ENCODE measurements at places on chromosomes 12 and 14. TPM values are rescaled to one million over a fixed set of nuclear protein-coding genes. Genes with fewer than 3 reads are reported as not detected.

- DNase-seq = no peak
These were observed 366.2 kb upstream of the KITLG start for GRCh38 chr12:88946372-88946997.

The C14orf132 gene
- 20.0 TPM for polyA plus RNA-seq

DNA sequence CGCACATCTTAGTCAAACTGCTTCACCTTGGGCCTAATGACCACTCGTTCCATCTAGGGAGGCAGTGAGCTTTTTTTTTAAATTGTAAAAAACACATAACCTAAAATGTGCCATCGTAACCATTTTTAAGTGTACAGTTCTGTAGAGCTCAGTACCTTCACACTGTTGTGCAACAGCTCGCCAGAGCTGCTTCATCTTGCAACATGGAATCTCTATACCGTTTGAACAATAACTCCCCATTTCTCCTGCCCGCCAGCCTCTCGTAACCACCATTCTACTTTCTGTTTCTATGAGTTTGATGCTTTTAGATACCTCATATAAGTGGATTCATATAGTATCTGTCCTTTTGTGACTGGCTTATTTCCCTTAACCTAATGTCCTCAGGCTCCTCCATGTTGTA lies 196.2 kb downstream of the CHST11 start:
- no peak for DNase-seq

The A2ML1 gene
- polyA plus RNA-seq = 0.13 TPM

The PRB2 gene
- polyA plus RNA-seq = 0.28 TPM

DNA sequence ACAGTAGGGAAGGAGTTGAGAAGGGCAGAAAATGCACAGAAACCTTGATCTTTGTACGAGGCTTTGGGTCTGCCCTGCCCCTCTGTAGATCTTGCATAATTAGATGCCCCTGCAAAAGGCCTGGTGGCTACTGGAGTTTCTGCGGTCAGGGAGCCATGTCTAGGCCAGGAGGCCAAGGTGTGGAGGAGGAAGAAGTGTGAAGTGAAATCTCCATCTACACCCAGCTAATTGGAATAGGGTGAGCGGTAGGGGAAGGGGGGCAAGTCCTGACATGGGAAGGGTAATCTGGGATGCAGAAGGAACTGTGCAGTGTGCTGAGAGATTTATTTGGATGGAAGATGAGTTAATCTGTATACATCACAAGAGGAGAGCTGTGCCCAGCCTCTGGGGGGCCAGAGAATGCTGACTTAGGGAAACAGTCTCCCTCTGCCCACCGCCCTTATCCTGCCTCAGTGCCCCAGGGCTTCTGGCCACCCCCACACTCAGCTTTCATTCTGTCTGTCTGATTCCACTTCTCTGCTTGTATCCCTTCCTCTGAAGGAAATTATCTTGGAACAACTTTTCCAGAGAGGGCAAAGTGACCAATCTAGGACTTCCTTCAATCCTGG lies 5.4 kb downstream of the CYP27B1 start:
- DNase-seq = no peak

GRCh38 chr12:101480849-101481248 lies 5.7 kb downstream of the SPIC start:
- DNase-seq = no peak

DNA sequence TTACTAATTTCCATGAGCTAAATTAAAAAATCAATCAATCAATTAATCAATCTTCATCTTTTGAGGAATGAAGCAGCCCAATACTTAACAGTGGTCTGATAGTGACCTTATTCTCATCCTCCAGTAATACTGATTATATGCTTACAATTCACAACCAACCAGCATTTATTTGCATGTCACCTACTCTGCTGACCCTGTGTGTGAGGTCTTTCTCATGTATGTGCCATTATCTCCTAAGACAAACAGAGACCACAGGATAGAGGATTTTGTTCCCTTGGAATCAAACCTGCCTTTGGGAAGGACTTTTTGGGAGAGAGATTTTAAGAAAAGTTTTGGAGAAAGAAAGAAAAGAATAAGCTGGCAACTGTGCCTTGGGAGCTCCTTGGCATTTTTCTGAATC lies 197.2 kb downstream of the NRXN3 start:
- DNase-seq = no peak

- no peak for DNase-seq
These were observed 43.1 kb upstream of the ABCC9 start for GRCh38 chr12:21984375-21984774.

The TAOK3 gene
- 44.7 TPM for polyA plus RNA-seq

The OAS2 gene
- polyA plus RNA-seq = 2.9 TPM

The TMPRSS12 gene
- 0.01 TPM for polyA plus RNA-seq

GRCh38 chr14:88551980-88552431 lies 2.8 kb downstream of the PTPN21 start:
- no peak for DNase-seq

The DIO3 gene
- polyA plus RNA-seq = 5.9 TPM

GRCh38 chr14:85959063-85959462 lies 429.1 kb downstream of the FLRT2 start:
- DNase-seq = no peak

The TMEM253 gene
- 62.3 TPM for polyA plus RNA-seq

- peak; percentile 61 for DNase-seq
These were observed 179.9 kb upstream of the ATF7IP start for GRCh38 chr12:14185427-14186192.

The HOXC13 gene
- polyA plus RNA-seq = not detected

DNA sequence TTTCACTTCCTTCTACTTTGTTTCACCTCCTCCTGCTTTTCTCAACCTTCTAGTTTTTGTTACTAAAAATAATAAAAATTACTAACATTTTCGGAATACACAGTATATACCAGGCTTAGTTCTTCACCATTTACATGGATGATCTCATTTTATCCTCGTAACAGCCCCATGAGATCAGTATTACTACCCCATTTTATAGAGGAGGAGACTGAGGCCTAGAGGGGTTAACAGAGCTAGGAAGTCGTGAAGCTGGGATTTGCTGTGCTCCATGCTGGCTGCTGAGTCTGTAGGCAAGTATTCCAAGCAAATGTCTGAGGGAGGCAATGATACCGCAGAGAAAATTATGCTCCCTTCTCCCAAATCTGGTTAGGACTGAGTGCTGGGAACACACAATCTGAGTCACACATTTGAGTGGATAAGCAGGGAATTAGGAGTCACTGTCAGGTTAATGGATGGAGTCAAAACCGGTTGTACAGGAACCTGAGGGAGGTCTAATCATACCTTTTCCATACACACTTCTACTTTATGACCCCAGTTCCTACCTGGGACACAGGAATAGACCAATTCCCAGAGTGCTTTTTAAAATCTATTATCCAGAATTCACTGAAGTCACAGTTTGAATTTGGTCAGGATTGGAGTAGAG lies 51.1 kb downstream of the ZFYVE26 start:
- DNase-seq = no peak

DNA sequence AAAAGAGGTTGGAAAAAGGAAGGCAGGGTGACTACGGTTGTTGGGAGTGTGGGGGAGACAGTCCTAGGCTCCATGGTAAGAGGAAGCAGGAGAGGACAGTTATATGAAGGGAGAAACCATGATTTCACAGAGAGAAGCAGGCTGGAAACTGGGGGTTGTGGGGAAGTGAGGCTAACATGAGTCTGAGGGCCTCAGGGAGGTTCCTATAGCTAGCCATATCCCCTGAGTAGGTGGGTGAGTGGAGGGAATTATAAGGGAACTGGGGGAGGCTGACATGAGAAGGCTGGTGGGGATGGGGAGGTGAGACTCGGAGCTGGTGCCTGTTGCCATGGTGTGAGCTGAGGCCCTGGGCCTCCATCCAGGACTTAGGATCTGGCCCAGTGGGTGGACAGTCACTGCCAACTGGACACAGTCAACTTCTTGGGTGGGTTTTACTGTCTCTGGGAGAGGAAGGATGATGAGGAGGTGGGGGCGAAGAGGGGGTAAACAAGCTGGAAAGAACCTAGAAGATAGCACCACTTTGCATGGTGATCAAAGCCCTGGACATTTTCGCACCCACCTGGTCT lies 1.4 kb downstream of the RNASE13 start:
- no peak for DNase-seq

The RNF212B gene
- polyA plus RNA-seq = 0.34 TPM

GRCh38 chr12:111664499-111664898 lies 21.3 kb downstream of the BRAP start:
- DNase-seq = no peak

The FZD10 gene
- polyA plus RNA-seq = 1.2 TPM

- peak; percentile 18 for DNase-seq
These were observed 686 bp downstream of the B4GALNT1 start for GRCh38 chr12:57632073-57632957.

The PTPRR gene
- 3.0 TPM for polyA plus RNA-seq

The ZNF140 gene
- polyA plus RNA-seq = 28.5 TPM

The ALG10 gene
- polyA plus RNA-seq = 6.7 TPM

DNA sequence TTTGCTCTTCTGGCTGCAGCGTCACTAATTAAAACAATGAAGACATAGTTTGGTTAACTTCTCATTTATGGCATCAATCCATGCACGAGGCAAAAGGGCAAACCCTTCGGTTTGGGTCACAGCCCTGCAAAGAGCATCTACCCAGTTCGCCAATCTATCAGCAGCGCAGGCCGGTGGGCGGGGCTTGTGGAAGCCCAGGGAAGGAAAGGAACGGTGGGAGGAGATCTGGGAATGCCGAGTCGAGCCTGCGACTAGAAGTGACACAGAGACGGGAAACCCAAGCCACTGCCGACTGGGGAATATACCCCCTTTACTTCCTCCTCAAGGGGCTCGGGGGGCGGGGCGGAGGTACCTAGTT lies 466 bp downstream of the KICS2 start:
- DNase-seq = peak; percentile 76

The KRT74 gene
- polyA plus RNA-seq = not detected

The GLIPR1L1 gene
- 0.27 TPM for polyA plus RNA-seq

The GLIPR1 gene
- 14.1 TPM for polyA plus RNA-seq

DNA sequence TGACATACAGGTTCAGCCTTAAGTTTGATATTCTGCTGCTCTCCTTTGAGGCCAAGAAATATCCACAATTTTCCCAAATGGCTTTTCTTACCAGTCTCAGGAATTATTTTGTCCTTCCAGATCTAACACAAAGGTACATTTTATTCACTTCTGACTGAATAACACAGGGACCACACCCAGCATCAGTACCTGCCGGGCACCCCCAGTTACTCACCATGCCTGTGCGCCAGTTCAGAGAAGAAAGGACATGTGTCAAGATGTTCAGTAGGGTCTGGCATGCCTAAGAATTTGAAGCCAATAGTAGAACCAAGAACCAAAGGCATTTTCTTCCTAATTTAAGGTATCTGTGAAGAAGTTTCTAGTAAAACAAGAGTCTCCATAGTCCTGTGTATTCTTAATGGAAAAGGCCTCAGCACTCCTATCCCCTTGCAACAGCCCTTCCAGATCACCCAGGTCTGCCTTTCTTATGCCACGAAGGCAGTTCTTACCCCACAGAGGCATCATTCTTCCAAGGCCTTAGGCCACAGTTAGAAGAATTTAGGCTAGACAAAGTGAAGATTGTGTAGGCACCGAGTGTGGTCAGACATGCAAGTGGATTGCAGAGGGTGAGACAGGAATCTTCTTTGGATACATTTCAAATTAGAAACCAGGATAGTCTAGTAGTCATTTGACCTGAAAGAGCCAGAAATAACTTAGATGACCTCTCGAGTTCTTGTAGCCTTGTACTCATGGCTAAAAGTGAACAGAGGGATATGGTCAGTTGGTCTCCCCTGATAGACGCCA lies 140.1 kb upstream of the HIF1A start:
- no peak for DNase-seq

DNA sequence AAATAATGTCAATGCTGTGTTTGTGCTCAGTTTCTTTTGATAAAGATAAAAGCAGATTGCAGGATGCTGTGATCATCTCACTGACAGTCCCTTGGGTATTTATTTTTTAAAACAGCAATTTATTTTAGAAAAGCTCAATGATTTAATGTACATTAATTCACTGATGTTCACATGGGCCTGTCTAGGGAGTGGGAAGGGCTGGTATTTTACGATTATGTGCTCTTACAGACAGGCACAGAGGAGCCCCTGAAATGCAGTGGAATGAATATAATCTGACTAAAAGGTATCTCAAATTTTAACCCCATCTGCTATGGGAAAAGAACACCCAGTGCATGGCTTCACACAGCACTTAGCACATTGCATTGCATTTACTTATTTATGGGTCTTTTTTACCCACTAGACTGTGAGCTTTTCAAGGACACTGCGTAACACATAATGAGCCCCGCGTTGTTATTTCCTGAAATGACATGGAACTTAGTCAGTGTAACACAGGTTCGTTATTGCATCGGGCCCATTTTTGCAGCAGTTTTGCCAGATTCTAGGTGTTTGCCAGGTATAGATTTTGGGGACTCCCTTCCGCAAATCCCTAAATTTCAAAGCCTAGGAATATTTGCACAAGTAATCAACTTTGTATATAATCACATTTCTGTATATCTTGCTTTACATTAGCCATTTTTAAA lies 425.3 kb upstream of the FBXO33 start:
- no peak for DNase-seq

- DNase-seq = no peak
These were observed 1129.7 kb downstream of the LRFN5 start for GRCh38 chr14:42736408-42736807.

- DNase-seq = no peak
These were observed 13.0 kb downstream of the ETFBKMT start for GRCh38 chr12:31672521-31672920.

DNA sequence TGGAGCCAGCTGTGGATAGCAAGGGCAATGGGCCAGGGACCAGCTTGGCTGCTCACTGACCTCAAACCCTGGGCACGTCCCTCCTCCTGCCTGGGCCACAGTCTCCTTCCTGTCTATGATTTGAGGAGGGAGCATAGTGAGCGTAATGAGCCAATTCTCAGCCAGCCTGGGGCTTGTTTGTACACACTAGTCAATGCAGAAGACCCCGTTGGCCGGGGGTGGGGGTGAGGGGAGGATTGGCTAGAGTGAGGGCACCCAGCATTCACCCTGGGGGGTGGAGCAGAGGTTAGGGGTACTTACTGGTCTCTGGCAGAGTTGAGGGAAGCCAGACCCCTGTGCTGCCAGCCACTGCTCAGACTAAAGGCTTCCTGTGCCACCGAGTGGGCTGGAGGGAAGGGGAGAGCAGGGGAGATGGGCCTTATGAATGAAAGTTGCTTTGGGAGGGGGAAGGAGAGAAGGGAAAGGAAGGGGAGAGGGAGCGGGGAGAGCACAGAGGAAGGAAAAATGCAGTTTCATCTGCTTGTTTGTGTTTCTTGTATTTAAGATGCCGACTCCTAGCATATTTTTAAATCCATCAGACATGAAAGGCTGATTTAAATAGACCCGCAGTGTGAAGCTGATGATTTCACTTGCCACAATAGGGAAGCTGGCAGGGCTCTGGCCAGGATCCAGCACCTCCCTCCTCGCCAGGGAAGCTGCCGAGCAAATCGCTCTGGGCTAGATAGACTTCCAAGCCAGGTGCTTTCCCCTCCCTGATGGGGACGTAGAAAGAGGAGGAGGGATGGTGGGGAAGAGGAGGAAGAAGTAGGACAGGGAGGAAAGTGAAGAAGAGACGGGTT lies 114.0 kb downstream of the PRMT8 start:
- DNase-seq = no peak

The MYH6 gene
- polyA plus RNA-seq = 0.03 TPM

- no peak for DNase-seq
These were observed 13.3 kb upstream of the LMNTD1 start for GRCh38 chr12:25566202-25566949.
